Daoy (cell line): ENCODE measurements at places on chromosomes 6 and 20.

- DNase-seq: no peak
Observed at GRCh38 chr6:119517428-119517827, 167.9 kb upstream of the MAN1A1 start.

GRCh38 chr20:61989741-61990140, 75.9 kb downstream of the TAF4 start:
- DNase-seq: no peak

DNA sequence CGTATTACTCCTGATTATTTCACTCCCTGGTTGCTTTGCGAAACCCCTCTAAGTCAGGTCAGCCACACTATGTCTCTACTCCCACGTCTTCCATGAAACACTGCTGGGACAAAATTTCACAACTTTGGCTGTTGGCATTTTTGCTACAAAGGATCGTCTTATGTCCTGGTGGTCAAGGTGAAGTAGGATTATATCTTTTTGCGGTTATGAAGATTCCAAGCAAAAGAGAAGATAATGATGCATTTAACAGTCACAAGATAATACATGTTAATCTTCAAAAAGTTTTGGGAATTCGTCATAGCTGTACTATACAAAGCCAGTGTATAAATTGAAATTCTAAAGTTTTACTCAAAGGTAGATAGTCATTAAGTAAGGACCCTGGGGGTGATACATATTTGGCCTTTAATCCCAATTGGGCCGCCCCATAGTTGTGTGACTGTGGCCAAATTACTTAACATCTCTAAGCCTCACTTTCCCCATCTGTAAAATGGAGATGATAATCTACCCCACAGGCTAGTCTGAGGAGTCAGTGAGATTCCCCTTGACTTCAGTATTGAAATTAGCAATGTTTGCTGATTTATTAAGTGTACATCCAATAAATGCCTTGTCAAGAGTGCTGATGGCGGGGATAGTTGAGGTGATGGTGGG, 212.1 kb downstream of the ARID1B start:
- no peak for DNase-seq

DNA sequence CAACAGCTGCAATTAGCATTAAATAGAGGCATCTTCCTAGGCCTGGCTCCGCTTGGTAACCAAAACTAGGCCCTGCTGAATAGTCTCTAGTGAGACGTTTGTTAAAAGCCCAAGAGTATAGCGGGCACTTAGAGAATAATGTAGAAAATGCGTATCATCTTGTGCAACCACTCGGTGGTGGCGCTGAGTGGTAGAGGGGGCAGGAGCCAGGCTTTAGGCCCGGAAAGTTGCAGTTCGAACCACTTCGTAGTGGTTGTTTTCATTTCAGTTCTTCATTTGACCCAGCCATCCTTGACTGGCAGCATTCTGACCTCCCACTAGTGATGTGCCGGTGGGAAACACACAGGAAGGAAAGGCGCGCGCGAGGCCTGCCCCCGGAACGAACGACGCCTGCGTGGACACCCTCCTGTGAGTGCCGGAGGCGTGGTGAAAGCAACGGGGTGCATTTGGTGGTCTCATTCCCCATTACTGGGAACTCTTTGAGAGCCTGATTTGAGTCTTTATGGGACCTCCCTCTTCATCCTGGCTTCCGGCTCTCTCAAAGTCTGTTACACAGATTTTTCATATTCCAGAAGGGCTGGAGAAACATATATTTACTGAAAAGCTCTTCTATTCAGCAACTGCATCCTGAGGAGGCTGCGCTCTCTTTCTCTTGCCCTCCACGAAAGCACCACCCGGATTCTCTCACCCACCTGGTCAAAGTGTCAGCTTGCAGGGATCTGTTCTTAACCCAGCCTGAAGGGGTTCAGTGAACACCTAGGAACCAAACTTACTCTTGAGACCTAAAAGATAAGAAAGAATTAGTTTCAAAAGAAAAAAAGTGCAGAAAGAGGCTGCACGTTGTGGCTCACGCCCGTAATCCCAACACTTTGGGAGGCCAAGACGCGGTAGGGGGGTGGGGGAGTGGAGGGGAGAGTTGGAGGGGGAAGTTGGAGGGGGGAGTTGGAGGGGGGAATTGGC, 18.2 kb downstream of the GPX5 start:
- no peak for DNase-seq

DNA sequence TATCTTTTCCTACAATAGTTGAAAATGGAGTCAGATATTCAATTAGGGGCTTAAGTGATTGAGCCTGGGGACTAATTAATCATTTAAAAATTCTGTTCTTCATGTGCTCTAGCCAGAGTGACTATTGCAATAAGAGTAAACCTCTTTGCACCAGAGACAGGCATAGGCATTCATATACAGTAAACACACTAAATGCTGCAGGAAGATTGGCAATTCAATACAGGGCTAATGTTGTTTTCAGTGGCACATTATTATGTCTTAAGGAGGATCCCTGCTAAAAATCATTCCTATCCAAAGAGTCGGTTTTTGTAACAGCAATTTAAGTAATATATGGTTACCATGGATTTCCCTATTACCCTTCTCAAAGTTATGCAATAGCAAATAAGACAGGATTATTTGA, 1.2 kb downstream of the PDE7B start:
- DNase-seq: no peak

DNA sequence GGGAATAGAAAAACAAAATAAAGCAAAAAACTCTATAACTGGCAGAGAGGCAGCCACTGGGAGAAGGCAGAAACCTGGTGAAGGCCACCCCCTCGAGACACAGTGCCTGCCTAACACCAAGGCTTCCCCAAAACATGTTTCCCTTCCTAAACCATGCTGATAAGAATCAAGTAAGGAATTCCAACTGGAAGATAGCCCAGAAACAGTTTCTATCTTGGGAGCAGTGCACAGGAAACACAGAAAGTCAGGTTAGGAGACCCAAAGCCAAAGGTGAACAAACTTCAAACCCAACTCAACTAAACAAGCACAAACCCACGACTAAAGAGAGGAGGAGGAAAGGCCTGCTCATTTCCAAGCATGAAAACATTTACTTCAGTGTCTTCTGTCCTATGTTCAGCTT, 433.7 kb upstream of the RGS17 start:
- DNase-seq: no peak

DNA sequence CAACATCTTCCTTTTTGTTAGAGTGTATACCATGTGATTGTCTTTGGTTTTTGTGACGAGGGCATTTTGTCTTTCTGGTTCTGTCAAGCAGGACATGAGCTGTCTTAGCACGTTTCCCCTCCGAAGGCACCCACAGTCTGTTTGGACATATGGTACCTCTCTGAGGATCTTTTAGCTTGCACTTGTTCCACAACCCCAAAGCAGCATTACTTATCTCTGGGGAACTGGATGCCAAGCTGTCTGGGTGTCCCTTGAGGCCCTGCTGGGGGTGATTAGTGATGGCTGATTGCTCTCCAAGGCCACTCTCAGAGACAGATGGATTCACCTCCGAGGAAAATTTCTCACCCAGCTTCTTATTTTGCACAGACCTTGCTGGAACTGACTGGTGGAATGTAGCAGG, 445.0 kb upstream of the CHD6 start:
- DNase-seq: no peak

- peak; percentile 28 for DNase-seq
Observed at GRCh38 chr6:90175627-90176538, 120.8 kb downstream of the BACH2 start.

DNA sequence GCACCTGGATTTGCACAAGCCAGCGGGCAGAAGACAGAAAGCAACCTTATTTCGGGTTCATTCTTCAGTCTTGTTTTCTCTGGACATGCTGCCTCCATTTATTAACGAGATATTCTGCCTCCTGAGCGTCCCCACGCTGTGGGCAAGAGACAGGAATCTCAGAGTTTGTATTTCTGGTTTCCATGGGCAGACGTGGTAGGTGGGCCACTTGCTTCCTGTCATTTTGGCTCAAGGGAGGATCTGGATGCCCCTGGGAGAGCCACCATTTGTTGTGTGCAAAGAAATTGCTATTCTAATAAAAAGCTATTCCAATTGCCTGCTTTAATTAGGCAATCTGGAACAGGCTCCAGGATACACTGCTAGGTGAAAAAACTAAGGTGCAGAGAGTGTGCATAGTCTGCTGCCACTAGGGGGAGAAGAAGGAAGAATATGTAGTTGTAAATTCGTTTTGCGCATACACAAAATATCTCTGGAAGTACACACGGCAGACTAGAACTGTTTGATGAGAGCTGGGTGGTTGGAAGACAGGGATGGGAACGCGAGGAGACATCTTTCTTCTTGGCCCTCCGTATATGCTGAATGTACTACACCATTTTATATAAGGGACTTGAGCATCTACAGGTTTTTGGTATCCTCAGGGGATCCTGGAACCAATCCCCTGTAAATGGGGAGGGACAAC, 30.1 kb upstream of the SLC16A10 start:
- DNase-seq: peak; percentile 21

GRCh38 chr6:135534773-135535380, 37.3 kb upstream of the AHI1 start:
- peak; percentile 58 for DNase-seq

- DNase-seq: peak; percentile 59
Observed at GRCh38 chr20:16615199-16615598, 42.0 kb upstream of the KIF16B start.

DNA sequence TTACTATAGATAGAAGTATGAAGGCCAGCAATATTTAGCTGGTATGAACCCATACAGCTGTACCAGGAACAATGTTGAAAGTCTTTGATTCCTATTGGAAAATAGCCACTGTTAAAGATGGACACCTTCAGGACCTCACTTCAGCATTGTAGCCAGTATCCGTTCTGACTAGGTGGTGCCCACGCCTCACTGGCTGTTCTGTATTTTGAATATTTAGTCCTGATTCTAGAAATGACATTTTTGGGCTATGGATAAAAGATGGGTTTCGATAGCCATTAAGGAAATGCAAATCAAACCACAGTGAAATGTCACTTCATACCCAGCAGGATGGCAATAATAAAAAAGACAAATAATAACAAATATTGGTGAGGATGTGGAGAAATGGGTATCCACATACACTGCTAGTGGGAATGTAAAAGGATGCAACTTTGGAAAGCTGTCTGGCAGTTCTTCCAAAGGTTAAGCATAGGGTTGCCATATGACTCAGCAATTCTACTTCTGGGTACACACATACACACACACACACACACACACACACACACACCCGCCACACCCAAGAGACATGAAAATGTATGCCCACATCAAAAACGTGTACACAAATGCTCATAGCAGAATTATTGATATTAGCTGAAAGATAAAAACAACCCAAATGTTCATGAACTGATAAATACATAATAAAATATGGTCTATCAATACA, 56.8 kb downstream of the UTRN start:
- DNase-seq: no peak

DNA sequence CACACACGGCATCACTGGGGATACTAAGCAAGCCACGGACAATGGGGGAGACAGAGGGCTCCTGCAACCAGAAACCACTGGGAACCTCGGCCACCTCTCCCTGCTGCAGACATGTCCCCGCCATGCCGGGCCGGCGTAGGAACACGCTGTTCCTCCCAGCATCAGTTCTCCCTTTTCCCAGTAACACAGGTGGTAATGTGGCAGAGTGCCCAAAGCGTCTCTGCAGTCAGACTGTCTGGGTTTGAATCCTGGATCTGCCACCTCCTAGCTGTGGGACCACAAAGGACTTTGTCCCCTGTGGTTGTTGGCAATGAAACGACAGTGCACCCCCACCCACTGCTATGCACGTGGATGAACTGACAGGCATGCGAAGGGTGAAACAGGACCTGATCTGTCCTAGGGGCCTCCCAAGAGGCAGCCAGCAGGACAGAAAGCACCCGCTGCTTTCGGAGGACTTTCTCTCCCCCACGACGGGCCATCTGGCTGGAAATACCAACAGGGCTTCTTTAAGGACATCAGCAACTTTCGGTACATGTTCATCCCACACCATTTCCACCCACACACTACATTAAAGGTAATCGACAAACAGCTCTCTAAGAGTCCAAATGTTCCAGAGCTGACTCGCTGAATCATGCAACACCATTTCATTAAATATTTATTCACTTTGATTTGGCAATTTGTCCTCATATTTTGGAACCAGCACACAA, 74.1 kb downstream of the SULF2 start:
- no peak for DNase-seq

GRCh38 chr20:55880361-55880760, 125.0 kb downstream of the CBLN4 start:
- no peak for DNase-seq

DNA sequence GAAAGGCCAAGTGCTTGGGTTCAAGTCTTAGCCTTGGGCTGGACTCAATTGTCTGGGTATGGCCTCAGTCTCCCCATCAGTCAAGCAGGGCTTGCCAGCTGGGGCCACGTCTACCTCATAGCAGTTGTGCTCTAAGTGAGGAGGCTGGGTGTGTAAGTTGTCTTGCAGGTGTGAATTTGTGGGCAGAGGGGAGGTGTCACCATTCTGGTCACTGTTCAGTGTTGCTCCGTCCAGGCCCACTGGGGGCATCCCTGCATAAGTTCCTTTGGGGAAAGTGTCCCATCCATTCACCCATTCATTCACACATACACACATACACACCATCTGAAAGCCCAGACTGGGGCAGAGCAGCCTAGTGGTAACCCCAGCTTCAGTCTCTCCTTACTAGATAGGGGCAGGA, 36.3 kb downstream of the TFEB start:
- no peak for DNase-seq

DNA sequence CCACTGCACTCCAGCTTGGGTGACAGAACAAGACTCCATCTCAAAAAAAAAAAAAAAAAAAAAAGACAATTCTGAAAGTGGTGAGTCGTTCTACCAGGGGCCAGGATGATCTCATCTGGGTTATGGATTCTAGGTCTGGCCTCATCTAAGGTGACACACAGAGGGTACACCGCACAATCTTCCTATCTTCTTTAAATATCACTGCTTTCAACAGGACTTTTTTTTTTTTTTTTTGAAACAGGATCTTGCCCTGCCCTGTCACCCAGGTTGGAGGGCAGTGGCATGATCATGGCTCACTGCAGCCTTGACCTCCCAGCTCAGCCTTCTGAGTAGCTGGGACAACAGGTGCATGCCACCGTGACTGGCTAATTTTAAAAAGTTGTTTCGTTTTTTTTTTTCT, 67.7 kb downstream of the SLC16A10 start:
- no peak for DNase-seq

GRCh38 chr20:63895952-63896263, 982 bp downstream of the DNAJC5 start:
- DNase-seq: no peak

GRCh38 chr6:41659935-41660334, 21.7 kb downstream of the MDFI start:
- DNase-seq: no peak

DNA sequence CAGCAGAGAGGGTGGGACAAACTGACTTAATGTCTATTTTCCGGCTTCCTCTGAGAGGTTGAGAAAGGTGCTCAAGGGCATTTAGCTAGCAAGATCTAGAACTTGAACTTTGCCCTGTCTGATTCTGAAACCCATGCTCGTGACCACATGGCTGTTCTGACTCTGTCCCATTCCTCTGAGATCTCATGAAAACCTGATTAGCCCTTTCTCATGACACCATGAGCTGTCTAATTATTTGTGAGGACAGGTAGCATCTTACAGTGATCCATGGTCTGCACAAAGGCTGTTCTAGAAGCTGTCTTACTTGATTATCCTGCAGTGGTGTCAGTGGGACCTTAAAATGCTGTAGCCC, 89.6 kb upstream of the TOX2 start:
- DNase-seq: no peak

GRCh38 chr6:168542301-168542700, 101.3 kb downstream of the SMOC2 start:
- DNase-seq: no peak
